ENCODE measurements at places on chromosomes 12 and 14.

GRCh38 chr12:132399092-132400010 is 70.0 kb upstream of the GALNT9 start:
- DNase-seq, result peak; percentile 47

- no peak for DNase-seq
Observed at GRCh38 chr12:52739963-52740362, 36.6 kb upstream of the KRT77 start.

DNA sequence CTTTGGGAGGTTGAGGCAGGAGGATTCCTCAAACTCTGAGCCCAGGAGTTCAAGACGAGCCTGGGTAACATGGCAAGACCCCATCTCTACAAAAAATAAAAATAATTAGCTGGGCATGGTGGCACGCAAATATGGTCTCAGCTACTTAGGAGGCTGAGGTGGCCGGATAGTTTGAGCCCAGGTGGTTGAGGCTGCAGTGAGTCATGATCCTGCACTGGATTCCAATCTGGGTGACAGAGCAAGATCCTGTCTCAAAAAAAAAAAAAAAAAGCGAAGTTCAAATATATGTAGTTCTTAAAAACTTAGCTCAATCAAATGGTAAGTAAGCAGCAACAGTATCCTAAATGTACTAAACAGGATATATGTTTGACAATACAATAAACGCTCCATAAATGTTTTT is 85.5 kb upstream of the SSTR1 start:
- DNase-seq, result no peak

DNA sequence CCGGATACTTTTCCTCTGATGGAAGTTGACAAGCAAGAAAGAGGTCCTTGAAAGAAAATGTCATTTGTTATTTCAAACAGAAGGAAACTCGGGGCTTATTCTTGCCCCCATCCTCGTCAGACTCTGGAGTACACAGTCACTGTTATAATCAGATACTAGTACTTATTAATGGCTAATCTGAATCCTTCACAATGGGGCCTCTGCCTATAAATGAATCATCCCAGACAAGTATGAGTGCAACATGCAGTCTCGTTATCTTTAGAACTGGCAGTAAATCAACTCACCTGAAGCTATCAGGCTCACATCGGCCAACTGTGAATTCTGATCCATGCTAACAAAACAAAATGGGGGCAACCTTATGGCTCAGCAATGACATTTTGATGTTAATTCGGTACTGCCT is 216.7 kb downstream of the GRIN2B start:
- DNase-seq, result no peak

DNA sequence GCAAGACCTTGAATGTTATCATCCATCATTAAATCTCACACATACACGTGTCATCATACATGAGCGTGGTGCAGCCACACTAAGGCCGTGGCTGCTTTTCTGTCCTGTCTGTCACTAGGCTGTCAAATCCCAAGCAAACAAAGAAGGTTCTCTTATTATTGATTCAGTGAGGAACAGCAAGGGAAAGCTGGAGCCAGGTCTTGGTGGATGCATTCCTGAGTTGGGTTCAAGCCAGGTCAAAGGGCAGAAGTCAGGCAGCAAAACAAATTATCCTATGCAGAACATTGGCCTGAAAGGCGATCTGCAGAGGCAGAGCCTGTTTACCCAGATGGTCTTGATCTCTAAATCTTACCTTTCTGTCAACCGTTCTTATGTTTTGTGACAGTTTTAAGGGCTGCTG is 252.3 kb downstream of the NEDD1 start:
- DNase-seq, result no peak

DNA sequence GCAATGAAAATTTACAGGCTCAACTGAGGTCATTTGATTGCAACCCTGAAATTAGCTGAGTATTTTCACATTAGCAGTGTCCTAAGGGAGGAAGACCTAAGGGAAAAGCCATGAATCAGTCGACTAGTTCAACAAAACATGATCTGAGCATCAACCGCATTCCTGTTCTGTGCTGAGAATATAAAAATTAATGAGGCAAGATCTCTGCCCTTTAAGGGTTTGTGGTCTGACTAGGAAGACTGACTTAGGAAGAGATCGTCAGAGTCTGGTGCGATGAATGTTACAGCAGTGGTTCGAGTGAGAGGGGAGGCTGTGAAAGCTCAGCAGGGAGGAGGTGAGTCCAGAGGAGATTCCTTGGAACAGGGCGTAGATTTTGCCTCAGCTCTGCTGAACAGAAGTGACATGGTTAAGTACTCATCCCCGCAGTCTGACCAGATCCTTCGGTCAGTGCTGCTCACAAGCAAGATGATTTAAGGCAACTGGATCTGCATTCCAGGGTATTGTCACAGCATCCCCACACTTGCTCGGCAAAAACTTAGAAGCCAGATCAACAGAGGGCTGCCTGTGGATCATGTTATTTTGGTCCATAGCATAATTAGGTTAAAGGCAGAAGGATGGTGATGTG is 49.6 kb downstream of the BMAL2 start:
- no peak for DNase-seq

Measured in activated effector memory CD4-positive, alpha-beta T cell treated with anti-CD3 and anti-CD28 coated beads, Interleukin-2, amount 50 U/mL, for 16 hours (primary cell).